ENCODE measurements at places on chromosomes 7 and 10.

GRCh38 chr10:131275691-131276090 lies 35.8 kb downstream of the TCERG1L start:
- DNase-seq, result no peak

DNA sequence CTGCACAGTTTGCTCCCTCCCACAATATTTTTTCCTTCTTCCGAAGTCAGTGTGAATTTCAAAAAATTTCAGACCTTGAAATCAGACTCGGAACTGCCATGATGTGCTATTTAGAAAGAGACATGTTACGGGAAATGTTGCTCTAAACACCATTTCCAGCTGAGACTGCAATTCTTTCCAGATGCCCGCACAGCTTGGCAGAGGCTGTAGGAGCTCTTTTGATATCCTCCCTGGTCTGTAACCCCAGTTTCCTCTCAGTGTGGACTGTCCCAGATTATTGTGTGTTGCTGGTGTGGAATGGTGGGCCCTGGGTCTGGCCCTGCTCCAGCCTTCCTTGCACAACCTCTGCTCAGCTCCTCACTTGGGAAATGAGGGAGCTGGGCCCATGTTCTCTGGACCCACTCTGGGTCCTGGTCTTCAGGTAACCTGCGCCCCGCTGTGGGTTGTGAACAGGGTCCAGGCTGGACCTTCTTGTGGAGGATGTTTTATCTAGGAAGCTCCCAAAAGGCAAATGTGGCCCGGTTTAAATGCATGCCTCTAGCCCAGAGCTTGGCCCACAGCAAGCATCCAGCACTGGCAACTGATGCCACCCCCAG lies 172.8 kb upstream of the CXCL12 start:
- no peak for DNase-seq

GRCh38 chr7:140592964-140593671 lies 47.5 kb downstream of the DENND2A start:
- no peak for DNase-seq

GRCh38 chr10:86599041-86599440 lies 55.3 kb upstream of the OPN4 start:
- DNase-seq, result no peak

- DNase-seq, result no peak
Observed at GRCh38 chr10:58319599-58319998, 15.2 kb upstream of the UBE2D1 start.

DNA sequence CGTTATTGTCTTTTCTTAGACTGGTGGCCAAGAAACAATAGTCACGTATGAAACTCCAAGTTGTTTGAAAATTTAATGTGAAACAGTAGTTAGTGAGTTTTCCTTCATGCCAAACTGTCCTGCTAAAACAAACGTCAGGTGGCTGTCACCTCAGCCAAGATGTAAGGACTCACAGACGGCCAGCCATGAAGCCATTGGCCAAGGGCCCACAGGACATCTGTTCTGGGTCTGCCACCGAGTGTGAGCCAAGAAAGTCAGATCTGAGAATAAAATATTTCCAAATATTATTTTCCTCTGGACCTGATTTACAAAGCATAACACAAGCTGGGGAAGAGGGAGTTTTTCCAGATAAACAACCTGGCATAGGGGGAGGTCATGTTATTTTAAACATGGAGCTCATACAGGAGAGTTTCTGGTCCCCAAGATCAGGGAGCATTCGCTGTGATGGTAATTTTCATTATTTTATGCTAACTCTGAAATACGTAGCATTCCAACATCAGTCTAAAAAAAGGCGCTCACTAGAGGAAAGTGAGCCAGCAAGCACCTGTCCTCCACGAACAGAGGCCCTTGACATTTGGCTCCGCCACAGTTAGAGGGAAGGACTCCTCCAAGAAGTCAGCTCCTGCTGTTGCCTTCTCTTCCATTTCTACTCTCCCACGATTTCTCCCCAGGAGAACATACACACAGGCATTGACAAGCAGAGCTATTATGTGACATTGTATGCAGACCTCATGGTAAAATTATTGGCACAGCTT lies 38.9 kb upstream of the LANCL2 start:
- no peak for DNase-seq

- no peak for DNase-seq
Observed at GRCh38 chr10:4354382-4354812, 471.6 kb upstream of the AKR1E2 start.

DNA sequence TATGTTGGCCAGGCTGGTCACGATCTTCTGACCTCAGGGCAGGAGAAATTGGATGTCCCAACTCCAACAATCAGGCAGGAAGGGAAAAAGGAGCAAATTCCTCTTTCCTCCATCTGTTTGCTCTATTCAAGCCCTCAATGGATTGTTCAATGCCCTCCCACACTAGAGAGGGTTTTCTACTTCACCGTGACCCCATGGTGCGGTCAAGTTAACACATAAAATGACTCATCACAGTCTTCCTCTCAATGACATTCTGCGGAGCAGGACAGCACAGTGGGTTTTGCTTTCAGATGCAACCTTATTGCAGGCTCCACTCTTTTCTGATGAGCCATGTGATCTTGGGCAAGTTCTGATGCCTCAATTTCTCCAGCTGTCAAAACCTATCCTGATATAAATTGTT lies 364.9 kb downstream of the ANKRD30A start:
- no peak for DNase-seq

- no peak for DNase-seq
Observed at GRCh38 chr10:20454331-20454730, 442.8 kb downstream of the NEBL start.

- DNase-seq, result no peak
Observed at GRCh38 chr7:111513566-111513965, 48.7 kb downstream of the IMMP2L start.

- no peak for DNase-seq
Observed at GRCh38 chr7:70571961-70572360, 560.0 kb upstream of the GALNT17 start.

DNA sequence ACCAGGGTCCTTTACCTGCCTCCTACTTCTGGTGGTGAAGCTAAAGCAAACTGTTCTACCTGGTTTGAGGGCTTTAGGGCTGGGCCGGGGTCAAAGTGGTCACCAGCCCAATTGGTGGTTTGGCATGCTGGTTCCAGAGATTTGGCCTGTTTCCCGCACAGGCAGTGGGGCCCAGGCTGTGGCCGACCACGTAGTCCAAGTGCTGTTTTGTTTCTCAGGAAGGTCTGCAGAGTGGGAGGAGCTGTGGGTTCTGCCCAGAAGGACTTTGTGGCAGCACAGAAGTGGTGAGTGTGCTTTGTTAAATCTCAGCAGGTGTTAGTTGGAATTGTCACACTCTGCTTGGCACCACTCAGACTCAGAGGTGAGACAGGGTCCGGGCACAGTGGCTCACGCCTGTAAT lies 85.8 kb downstream of the MKX start:
- no peak for DNase-seq

DNA sequence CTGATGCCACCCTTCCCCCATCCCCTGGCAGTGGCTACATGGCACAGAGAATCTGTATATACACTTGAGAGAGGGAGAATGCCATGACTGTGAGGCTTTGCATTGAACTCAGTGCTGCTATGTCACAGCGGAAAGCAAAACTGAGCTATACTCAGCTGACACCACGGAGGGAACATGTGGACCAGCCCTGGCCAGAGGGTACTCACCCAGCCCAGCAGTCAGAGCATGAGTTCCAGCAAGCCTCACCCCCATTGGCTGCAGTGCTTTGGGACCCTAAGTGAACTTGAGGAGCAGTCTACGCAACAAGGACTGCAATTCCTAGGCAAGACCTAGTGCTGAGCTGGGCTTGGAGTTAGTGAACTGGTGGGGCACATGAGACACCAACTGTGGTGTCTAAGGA lies 10.3 kb upstream of the AOC1 start:
- DNase-seq, result no peak

- DNase-seq, result no peak
Observed at GRCh38 chr10:73916761-73917470, 6.0 kb downstream of the PLAU start.

DNA sequence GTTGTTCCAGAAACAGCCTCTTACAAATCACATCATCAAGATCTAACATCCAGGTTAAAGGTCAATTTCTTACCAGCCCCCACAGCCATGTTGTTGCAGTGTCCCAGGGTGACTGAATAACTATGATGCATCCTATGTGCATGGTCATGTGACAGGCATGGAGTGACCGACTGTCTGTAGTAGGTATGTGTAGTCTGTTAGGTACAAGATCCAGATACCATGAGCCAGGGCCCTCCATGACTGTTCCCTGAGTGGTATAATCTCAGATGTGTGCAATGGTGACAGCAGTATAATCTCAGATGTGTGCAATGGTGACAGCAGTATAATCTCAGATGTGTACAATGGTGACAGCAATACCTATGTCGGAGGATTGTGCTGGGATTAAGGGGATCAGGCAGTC lies 8.8 kb downstream of the CDHR3 start:
- no peak for DNase-seq

GRCh38 chr10:101601541-101601940 lies 13.4 kb downstream of the DPCD start:
- no peak for DNase-seq

DNA sequence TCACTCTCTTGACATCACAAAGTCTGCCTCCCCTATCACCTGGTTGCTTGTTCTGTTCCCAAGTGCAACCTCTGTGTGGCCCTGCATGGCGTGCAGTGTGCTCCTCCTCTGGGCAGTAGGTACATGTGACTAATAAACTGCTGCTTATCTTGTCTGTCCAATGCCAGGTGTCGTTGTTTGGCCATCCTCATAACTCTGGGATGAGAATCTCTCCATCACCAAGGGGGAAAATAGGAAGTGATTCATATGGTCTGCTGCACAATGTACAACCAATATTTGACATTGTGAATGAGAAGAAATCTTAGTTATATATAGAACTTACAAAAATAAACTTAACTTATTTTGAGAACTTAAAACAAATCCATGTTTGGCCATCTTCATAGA lies 135.2 kb downstream of the INHBA start:
- no peak for DNase-seq

GRCh38 chr10:15348579-15348978 lies 22.5 kb downstream of the FAM171A1 start:
- DNase-seq, result no peak

DNA sequence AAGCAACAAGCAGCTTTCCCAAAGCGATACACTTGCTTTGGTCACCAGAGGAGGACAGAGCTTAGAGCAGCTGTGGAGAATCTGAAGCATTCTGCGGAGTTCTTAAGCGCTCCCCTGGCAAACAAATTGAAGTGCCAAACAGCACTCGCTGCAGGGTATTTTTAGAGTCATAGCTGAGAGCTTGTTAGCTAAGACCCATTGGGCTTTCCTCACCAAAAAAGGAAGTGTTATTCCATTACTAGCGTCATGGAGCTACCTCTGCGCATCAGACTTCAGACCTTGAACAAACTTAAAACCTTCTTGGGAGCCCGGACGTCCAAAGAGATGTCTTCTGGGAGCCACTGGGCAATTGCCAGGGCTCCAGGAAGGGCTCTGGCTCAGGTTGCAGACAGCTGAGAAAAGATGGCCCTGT lies 23.2 kb upstream of the BMPR1A start:
- DNase-seq, result no peak

DNA sequence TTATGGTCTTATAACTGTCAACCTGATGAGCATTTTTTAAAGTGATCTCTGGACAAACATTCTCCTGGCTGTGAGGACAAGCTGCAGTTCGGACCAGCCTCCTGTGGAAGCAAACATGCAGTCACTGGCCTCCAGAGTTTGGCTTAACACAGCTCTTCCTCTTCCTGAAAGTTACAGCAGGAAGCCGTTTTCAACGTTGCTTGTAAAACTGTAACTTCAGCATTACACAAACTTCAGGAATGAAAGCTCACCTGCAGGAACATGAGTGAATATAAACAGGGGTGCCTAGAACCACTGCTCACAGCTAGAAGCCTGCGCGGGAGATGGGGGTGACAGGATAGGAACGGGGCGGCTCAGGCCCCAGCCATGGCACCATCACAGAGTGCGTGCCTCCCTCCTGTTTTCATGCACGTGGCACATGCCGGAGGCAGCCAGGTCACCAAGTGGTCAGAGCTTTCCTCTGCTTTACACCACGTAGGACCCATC lies 292.9 kb upstream of the PITRM1 start:
- DNase-seq, result no peak

GRCh38 chr7:37993060-37993501 lies 72.6 kb downstream of the EPDR1 start:
- no peak for DNase-seq

DNA sequence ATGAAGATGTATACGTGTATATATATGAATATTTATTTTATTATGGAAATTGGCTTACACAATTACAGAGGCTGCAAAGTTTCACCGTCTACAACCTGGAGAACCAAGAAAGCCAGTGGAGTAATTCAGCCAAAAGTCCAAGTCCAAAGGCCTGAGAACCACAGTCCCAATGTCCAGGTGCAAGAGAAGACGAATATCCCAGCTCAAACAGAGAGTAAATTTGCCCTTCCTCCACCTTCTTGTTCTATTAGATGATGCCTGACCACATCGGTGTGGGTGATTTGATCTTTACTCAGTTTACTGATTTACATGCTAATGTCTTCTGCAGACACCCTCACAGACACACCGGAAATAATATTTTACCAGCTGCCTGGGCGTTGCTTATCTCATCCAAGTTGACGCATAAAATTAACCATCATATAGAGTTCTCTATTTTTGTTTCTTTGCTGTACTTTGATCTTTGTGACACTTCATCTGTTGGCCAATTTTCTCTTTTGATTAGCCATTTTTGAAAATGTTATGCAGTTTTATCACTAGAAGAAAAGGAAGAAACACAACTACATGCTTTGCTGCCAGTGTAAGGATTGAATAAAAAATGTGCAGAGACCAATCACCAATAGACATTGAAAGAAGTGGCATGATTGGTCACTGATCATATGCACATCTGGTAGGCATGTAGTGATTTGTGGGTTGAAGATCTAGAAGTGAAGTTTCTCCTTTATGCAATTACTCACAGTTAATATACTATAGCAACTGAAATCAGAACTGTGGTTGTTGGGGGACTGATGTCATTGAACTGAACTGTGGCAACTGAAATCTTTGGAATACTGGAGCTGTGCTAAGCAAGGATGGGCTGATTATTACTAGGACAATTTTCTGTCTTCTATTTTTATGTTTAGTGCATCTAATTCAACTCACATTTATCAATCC lies 68.5 kb downstream of the EPDR1 start:
- DNase-seq, result no peak

DNA sequence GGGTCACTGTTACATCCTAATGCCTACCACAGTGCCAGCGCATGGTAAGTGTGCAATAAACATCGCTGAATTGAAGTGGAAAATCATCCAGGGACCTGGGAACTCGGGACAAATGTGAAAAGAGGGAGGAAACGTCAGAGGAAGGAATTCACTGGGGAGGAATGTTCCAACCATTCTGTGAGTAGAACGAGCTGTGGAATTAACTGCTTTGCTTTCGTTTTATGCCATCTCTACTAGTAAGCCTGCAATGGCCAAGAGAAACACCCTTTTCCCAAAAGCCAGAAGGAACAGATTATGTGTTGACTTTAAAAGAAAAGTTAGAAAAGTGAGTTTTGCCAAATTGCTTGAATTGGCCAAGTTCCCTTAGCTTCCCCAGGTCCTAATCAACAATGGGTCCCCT lies 1044.9 kb downstream of the TYW1 start:
- DNase-seq, result no peak

- no peak for DNase-seq
Observed at GRCh38 chr10:543862-544822, 145.3 kb downstream of the DIP2C start.
